ENCODE measurements at places on chromosomes 3 and 15.
A peak's percentile ranks its signal among the peaks of the same experiment; 100 is the strongest.

DNA sequence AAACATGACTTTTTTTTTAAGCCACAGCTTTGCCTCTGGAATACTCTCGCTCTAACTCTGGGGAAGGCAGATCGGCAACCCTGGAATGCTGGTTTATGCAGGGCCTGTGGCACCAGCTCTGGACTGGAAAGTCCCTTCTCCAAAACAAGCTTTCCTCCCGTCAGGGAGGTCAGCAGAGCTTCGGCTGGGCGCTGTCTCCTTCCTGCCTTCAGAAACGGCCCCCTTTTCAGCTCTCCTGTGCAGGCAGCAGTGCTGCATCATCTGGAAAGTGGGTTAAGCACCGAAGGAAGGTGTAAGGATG, 42.7 kb upstream of the SKOR1 start:
- DNase-seq = no peak

DNA sequence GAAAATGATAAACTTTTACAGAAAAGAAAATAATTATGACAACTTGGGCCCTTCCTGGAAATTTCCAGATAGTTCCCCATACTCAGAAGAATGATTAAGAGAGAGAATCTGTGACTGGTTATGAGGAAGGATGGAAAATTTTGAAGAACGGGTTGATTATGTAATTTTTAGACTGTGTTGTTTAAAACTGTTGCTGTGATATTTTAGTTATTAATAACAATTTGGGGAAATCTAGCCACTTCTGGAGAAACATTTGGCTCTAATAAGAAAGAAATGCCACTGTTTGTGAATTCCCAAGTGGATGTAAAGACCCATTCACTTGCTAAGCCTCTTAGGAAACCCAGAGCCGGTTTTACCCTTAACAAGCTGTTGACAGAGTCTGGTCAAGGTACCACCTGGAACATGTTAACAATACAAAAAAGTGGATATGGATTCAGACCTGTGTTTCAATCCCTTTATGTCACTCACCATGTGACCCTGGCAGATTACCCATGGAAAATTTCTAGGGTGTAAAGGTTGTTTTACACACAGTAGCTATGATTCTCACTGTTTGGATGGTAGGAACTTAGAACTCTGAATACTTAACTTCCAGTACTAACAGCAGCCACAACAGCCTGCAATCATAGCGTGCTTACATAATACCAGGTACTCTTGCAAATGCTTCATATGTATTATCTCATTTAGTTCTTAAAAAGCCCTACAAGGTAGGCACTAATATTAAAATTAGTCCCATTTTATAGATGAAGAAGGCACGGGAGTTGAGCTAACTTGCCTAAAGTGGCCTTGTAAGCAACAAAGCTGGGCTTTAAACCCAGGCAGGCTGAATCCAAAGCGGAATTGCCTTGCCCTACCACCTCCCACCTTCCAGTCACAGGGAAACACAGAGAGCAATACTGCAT, 32.0 kb downstream of the ZBTB38 start:
- DNase-seq = no peak

- DNase-seq = no peak
Observed at GRCh38 chr3:19489936-19490335, 341.6 kb downstream of the KCNH8 start.

GRCh38 chr15:62503451-62503850, 338.4 kb upstream of the C2CD4B start:
- DNase-seq = no peak

GRCh38 chr3:39423436-39423970, 17.0 kb downstream of the RPSA start:
- DNase-seq = no peak

DNA sequence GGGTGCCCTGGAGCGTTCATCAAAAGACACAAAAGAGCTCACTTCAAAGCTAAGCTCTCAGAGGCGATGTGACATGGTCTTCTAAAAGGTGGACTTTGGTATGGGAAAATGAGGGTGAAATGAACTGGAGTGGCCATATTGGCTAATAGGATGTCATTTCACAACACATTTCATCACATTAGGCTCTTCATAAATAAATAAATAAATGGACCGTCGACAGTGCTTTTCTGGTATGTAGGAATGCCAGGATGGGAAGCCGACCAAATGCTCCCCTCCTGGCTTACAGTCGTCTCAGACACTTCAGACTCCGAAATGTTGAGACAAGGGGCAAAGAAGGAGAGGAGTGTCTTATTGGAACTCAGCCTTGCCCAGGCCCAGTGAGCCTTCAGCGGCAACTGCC, 383.0 kb downstream of the NTRK3 start:
- no peak for DNase-seq

GRCh38 chr15:49242820-49243219, 72.8 kb downstream of the GALK2 start:
- peak; percentile 43 for DNase-seq

GRCh38 chr3:183185696-183186095, 23.2 kb upstream of the LAMP3 start:
- DNase-seq = peak; percentile 53
